Activated naive CD8-positive, alpha-beta T cell treated with anti-CD3 and anti-CD28 coated beads, Interleukin-2, amount 50 U/mL, for 24 hours (primary cell): ENCODE measurements at places on chromosomes 11 and 22.

GRCh38 chr11:1089738-1090599 lies 15.3 kb downstream of the MUC2 start:
- no peak for DNase-seq

GRCh38 chr11:116311206-116311605 lies 461.6 kb downstream of the BUD13 start:
- no peak for DNase-seq

- DNase-seq, result peak; percentile 7
Observed at GRCh38 chr22:29524442-29525191, 28.9 kb downstream of the THOC5 start.

DNA sequence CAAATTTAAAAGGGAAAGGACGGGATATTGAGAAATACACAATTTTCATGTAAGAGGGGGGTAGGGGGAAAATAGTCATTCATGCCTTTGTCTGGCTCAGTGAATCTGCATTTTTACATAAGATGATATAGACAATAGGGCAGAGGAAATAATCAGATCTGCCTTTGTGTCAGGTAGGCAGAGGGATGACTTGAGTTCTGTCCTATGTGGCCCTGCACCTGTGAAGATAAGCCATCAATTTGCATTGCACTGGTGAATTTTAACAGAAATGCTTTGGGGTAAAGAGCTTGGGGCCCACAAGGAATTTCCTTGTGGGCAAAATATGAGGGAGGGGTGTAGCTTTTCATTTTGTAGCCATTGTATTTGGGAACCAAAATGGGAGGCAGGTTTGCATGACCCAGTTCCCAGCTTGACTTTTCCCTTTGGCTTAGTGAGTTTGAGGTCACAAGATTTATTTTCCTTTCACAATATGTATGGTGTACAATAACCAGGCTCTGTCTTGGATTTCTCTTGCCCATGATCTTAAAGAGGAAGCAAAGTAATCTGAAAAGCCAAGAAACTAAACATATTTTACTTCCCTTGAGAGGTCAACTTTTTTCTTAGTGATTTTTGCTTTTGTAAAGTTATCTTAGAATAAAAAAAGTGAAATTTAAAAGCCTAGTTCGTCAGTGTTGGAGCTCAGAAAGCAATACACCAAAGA lies 77.7 kb upstream of the SORL1 start:
- no peak for DNase-seq

DNA sequence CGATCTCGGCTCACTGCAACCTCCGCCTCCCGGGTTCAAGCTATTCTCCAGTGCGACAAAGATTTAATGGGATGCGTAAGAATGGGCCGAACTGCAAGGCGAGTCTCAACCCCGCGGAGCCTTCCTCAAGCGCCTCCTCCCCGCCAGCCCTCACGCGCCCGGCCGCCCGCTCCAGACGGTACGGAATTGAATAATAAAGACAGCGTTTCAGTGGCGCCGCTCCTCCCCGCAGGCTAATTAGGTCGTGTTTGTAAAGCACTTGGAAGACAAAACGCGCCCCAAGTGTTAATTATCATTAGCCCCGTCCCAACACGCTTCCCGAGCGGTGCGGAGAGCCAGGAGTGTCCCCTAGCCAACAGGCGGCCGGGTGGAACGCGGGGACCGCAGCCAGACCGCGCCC lies 192.0 kb downstream of the BUD13 start:
- DNase-seq, result no peak

DNA sequence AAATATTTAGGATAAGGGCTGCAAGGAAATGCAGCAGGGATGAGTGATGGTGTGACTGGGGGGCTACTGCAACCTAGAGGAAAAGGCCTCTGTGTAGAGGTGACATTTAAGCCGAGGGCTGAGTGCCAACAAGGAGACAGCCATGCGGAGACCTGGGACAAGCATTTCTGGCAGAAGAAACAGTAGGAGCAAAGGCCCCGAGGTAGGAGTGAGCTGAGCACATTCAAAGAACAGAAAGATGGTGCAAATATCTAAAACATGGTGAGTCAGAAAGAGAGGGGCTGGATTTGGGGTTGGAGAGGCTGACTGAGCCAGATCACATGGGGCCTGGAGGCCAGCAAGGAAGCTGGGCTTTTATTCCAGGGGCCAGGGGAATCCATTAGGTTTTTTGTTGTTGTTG lies 55.1 kb upstream of the INCENP start:
- no peak for DNase-seq

GRCh38 chr11:13000721-13001120 lies 8.4 kb upstream of the RASSF10 start:
- DNase-seq, result no peak

- DNase-seq, result peak; percentile 32
Observed at GRCh38 chr22:43481568-43482317, 69.9 kb downstream of the MPPED1 start.

GRCh38 chr22:48579043-48579927 lies 1248.4 kb downstream of the BRD1 start:
- no peak for DNase-seq

DNA sequence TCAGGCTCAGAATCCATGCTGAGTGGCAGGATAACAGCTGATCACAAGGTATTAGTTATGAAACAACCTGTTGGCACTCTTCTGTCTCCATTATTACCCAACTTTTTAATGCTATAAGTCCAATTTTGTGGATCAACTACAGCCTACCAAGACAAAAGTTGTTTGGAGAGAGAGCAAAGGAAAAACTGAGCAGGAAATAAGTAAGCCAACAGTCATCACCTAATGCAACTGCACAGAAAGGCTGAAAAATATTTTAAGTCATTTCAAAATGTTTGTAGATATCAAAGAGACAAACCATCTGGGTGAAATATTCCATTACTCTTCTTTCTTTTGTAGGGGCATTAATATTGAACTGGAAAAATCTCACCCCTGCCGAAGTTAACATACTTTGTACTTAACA lies 41.6 kb downstream of the FDX1 start:
- no peak for DNase-seq

- DNase-seq, result no peak
Observed at GRCh38 chr11:69284081-69284511, 9.9 kb upstream of the MYEOV start.

DNA sequence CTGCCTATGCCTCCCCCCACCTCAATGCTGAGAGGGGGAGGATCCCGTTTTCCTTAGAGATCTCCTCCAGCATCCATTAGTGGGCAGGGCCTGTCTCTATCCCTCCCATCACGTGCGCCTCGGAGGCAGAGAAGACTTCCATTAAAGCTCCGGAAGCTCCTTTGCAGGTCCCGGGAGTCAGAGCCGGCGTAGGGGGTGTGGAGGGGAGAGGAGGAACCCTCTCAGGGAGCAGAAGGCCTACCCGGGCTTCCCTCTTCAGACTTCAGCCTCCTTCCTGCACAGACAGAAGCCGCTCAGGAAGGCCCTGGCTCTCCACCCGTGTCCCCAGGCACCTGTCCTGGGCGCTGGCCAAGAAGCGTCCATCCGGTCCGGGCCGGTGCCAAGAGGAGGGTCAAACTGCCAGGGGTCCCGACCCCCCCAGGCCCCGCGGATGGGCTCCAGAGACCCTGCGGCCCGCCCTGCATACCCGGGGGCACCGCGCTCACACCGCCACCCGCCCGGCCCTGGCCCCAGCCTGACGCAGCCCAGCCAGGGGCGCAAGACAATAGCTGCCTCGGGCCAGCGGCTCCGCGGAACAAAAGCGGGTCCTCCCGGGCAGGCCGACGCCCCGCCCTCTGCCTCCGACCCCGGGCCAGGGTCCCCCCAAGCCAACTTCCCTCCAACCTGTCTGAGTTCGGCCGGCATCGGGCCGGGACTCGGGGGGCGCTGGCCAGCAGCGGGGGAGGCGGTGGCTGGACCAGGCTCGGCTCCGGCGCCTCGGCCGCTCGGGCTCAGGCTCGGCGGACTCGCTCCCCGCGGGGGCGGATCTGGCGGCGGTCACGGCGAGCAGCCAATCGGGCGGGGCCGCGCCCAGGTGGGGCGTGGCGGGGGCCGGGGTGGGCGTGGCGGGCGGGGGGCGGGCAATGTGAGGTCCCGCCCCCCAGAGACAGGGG lies 29.9 kb downstream of the ARVCF start:
- peak; percentile 75 for DNase-seq

DNA sequence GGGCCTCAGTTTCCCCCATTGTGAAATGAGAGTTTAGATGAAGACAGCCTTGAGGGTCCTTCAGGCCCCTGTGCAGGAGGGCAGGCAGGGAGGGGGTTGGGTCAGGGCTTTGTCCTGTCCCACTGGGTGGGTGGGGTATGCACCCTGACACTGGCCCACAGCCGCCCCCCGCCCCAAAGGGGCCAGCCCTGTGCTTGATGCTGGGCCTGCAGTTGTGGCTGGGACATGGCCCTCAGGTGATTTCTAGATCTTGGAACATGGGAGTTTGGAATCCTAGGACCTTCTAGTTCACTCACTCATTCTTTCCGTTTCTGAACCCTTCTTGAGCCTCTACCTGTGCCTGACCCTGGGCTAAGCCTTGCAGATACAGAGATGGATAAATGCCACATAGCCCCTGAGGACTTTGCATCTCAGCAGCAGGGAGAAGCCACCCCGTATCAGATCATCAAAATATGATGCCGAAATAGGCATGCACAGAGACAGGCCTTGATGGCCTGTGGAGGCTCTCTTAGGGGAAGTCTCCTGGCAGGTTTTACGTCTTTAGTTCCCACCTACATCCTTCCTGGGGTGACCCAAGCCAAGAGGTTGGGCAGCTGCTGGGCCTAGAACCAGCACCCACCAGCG lies 76.0 kb downstream of the FBLN1 start:
- DNase-seq, result no peak

GRCh38 chr22:21076912-21077625 lies 31.3 kb downstream of the LRRC74B start:
- no peak for DNase-seq

- no peak for DNase-seq
Observed at GRCh38 chr11:121105063-121105480, 4.0 kb downstream of the TECTA start.

GRCh38 chr11:898143-898511 lies 12.5 kb downstream of the CHID1 start:
- DNase-seq, result no peak

- DNase-seq, result no peak
Observed at GRCh38 chr22:28773461-28773867, 969 bp downstream of the CCDC117 start.

DNA sequence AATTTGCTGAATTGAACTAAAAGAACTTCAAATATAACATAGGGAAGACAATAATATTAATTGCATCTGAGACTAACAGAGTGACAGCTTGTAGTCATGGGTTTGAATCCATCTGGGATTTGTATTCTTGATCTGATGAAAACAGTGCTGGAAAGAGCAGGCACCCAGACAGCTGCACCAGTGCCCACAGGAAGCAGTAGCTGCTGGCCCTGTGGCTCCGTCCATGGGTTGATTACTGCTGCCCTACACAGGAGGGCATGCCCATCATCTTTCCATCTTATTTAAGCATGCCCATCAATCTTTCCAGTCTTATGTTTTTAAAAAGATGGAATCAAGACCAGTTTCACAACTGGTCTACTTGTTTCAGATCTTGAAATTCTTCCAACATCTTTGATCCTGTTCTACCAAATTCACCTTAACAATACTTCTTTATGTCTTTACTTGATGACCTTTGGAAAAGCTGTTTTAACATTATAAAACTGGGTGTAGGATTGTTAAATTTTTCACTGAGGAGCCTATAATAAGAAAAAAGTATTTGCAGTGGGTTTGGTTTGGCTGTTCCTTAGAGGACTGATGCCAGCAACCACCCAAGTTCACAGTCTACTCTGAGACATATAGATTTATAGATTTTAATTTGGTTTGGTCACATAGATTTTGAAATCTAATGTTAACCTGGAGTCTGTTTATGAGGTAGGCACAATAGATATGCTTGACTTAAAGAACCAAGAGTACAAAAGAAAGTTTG lies 761 bp upstream of the NXPE4 start:
- DNase-seq, result no peak

DNA sequence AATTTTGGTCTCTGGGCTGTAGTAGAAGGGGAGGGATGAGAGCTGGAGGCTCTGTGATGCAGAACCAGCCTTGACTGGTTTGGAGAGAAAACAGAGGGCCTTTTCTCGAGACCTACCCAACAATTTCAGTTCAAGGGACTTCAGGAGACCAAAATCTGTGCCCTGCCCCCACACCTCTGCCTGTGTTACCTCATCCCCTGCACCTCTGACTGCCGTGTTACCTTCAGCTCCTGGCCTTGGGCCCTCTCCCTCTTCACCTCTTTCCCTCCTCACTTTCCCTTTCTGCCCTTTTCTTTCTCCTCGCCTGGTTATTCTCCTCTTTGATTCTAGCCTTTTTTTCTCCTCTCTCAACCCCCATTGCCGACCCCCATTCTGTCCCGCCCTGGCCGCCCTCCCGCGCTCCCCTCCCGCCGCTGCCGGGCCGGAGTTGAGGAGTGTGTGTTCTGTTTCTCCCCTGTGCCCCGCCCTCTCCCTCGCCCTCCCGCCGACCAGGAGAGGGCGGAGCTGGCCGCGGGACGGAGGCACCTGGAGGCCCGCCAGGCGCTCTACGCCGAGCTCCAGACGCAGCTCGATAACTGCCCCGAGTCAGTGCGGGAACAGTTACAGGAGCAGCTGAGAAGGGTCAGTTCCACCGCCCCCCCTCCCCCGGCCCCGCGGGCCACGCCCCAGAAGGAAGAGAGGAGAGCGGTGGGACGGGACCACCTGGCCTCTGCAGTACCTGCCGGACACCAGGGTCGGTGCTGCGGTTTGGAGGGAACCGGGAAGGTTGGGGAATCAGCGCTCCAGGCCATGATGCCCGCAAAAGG lies 27.2 kb downstream of the PHLDB1 start:
- no peak for DNase-seq

DNA sequence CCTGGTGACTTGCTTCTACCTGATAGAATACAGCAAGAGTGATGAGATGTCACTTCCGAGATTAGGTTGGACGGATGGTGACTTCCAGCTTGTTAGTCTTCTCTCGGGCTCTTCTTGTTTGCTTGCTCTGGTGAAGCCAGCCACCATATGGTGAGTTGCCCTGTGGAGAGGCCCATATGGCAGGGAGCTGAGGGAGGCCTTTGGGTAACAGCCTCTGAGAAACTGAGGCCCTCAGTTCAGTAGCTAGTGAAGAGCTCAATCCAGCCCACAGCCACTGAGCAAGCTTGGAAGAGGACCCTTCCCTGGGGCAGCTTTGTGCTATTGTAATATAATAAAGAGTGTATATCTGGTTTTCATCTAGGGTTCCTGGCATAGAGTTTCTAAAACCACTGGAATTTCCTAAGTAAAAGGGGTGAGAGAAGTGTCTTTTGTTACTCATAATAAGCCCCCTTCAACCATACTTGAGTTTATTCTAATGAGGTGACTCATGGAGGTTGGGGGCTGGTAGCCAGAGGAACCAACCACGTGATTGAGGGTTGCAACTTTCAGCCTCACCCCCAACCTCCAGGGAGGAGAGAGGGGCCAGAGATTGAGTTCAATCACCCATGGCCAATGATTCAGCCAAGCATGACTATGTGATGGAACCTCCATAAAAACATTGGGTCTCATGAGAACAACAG lies 8.0 kb upstream of the TPCN2 start:
- DNase-seq, result peak; percentile 53

DNA sequence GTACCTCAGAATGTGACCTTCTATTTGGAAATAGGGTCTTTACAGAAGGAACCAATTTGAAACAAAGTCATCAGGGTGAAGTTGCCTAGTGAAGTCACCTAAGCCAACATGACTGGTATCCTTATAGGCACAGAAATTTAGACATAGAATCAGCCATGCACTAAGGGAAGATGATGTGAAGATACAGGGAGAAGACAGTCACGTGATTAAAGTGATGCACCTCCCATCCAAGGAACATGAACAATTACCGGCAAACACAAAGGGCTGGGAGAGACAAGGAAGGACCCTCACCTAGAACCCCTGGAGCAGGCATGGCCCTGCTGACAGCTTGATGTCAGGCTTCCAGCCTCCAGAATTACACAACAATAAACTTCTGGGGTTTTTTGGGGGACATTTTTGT lies 3.2 kb upstream of the CRYBB2 start:
- no peak for DNase-seq

GRCh38 chr11:47348859-47349258 lies 3.6 kb downstream of the MYBPC3 start:
- DNase-seq, result no peak
